ENCODE measurements at places on chromosomes 6 and 20.

DNA sequence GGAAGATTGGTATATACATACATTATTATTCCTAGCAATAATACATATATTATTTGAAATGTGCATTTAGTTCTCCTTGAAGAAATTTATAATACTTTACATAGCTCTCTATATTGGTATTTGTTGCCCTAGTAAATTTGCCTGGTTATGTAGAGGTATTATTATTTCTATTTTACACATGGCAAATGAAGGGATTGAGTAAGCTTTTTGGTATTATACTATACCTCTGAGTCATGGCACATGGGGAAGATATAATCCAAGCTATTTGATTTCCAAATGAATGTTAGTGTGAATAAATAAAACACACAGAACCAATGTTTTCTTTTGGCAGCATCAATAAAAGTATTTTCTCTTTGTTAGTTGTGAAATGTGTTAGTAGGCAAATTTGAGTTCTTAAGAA, 409.6 kb upstream of the SLC35B3 start:
- DNase-seq, result no peak

GRCh38 chr20:20078041-20078440, 25.7 kb downstream of the CFAP61 start:
- DNase-seq, result no peak

DNA sequence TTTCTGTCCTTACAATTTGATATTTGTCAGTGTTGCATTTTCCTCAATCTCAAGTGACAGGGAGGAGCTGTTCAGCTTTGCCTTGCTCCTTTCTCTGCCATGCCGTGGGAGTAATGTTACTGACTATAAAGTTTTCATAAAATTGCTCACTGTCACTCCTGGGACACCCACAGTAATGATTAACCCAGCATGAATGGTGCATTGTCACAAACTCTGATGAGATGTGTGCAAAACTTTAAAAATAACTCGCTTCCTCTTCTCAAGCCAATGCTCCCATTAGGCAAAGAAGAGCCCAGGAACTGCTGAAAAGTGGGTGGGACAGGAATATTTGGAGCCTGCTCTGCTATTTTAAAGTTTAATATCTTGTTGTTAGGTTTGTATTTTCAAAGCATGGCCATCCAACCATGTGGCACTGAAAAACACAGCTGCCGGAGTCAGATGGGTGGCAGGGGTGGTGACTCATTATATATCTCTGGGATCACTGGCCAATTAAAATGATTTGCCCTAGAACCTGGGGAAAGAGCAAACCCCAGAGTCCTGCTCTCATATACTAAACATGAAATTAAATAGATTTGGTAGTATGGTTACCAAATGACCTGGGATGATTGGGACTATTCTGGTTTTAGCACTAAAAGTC, 260.1 kb downstream of the BTBD3 start:
- no peak for DNase-seq

GRCh38 chr6:88662163-88662580, 301.2 kb downstream of the RNGTT start:
- DNase-seq, result no peak

DNA sequence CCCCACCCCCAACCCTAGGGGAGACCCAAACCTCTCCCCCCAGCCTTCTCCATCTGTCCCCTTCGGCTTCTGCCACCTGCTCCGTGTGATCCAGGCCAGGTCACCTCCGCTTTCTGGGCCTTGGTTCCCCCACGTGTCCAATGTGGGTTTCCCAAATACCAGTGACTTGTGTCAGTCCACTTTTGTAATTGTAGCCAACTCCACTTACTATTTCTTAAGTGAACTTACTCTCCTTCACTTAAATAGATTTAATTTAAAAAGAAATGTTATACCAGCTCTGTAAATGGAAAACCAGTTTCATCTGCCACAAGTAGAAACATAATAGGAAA, 10.0 kb upstream of the FAM110A start:
- no peak for DNase-seq

DNA sequence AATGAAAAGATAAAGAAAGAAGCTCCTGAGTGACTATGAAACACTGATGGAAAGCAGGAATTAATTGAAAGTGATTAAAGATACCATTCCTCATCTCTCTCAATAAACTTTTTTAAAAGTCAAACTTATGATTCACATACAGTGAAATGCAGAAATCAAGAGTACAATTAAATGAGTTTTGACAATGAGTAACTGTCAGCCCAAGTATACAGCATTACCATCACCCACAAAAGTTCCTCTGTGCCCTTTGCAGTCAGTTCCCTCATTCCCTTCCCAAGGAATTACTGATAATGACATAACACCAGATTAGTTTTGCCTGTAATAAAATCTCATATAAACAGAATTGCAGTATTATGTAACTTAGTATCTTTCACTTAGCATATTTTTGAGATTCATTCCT, 44.5 kb downstream of the ATG5 start:
- no peak for DNase-seq

GRCh38 chr6:14826456-14826855, 419.4 kb upstream of the JARID2 start:
- DNase-seq, result no peak

GRCh38 chr20:47438464-47439381, 63.0 kb upstream of the NCOA3 start:
- DNase-seq, result peak; percentile 44

DNA sequence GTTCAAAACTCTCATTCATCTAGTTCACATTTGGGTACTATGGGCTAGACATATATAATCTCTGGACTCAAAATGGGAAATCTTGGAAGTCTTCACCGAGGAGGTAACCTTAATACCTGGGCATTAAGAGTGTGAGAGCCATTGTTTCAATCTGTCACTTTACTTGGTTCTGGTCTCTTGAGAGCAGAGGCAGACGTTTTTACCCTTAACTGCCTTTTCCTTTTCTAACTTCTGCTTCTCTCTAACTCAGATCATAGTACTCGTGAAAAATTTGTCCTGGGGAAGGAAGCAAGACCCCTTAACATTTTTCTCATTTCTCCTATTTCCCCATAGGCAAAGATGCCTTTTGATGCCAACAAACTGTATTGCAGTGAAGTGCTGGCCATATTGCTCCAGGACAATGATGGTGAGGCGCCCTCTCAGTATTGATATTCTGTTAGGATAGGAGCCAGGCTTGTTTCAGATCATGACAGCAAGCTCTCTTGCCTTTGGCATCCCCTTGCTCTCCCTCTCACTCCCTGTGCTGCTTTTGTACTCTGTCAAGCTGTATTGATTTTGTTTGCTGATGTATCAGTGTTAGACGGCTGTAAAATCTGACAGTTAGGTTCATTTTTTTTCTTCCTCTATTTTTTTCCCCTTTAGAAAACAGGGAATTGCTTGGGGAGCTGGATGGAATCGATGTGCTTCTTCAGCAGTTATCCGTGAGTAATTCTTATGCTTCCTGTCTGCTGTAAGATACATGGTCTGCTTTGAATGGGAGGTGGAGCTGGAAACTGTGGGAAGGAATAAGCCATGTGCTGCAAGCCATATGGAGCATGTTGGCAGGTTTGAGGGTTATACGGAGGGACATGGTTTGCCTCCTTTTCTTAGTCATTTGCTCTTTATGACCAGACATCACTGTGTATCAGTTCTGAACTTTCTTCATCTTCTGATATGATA, 83.5 kb downstream of the CTNNBL1 start:
- peak; percentile 15 for DNase-seq

GRCh38 chr6:158338311-158339112, 26.2 kb downstream of the TULP4 start:
- DNase-seq, result no peak

DNA sequence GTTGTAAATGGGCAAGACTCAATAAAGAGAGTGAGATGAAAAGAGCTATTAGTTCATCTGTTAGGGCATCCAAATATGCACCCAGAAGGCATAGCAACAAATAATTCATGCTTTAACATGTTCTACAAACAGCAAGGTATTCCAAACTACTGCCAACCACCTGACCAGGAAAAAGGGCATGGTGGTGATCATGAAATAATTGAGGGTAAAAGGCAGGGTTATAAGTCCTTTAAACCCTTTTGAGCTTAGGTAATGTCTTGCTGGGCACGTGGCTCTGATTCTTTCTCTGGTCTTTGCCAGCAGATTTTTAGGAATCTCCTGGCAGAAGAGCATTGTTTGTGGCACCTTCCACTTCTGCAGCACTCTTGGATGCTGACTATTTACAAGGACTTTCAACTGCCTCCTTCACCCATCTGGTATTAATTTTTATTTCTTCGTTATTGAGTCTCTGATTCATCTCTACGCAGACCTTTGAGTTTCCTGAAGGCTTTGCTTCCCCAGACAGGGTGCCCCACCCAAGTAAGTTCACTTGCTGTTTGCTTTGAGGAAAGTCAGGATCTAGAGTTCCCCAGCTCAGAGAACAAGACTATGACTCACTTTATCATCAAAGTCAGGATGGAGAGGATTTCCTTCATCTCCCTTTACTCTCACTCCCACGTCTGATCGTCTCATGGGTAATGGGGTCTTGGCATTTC, 83.4 kb upstream of the NEDD9 start:
- DNase-seq, result no peak

GRCh38 chr20:2108987-2109386, 7.4 kb downstream of the STK35 start:
- DNase-seq, result no peak
